ENCODE measurements at places on chromosomes 3 and 15.

GRCh38 chr3:53109190-53109589 lies 21.0 kb downstream of the RFT1 start:
- peak; percentile 80 for DNase-seq

DNA sequence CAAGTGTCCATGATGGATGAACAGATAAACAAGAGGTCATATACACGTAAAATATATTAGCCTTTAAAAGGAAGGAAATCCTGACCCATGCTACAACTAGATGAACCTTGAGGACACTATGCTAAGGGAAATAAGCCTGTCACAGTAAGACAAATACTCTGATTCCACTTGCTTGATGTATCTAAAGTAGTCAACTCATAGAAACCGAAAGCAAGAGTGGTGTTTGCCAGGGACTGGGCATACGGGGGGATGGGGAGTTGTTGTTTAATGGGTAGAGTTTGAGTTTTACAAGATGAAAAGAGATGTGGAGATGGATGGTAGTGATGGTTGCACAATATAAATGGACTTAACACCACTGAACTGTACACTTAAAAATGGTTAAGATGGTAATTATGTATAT lies 65.4 kb downstream of the C3orf70 start:
- DNase-seq = no peak

DNA sequence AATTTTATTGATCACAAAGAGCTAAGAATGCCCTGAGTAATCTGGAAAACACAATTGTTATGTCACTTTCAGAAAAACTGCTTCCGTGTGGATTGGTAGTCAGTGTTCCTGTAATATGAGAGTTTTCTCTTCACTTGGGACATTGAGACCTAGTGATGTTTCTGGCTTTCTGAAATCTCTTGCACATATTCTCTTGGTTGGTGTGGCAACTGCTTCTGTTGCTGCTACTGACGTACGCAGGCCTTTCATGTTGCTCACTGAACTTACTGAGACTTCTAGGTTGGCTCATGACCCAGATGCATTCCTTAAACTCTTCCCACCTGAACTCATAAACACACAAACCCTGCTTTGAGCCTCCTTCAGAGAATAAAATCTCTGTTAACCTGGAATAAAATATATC lies 175.0 kb upstream of the PFN2 start:
- DNase-seq = no peak

GRCh38 chr15:48330105-48330785 lies 984 bp upstream of the DUT start:
- no peak for DNase-seq

GRCh38 chr15:71011503-71012155 lies 103.6 kb upstream of the THSD4 start:
- peak; percentile 2 for DNase-seq

DNA sequence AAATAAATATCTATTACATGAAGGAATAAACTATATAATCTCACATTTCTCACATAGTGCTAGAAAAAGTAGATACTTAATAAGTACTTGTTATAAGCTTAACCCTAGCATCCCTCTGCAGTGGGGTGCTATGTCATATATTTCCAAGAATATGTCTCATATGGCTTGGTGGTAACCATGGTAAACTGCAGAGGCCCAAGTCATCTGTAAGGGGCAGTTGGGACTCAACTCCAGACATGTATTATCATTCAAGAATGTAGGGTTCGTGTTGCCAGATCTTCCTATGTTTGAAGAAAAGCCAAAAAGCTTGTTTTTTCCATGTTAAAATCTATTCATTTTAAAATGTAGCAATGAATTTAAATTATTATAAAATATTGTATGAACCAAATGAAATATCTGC lies 46.2 kb downstream of the ZNF385D start:
- no peak for DNase-seq

GRCh38 chr15:79981831-79982455 lies 10.9 kb upstream of the BCL2A1 start:
- peak; percentile 50 for DNase-seq

GRCh38 chr3:37041546-37042195 lies 48.4 kb downstream of the MLH1 start:
- DNase-seq = no peak

GRCh38 chr3:66138336-66139313 lies 82.2 kb upstream of the SLC25A26 start:
- DNase-seq = peak; percentile 22

GRCh38 chr3:146142757-146143156 lies 18.2 kb downstream of the PLOD2 start:
- DNase-seq = no peak

DNA sequence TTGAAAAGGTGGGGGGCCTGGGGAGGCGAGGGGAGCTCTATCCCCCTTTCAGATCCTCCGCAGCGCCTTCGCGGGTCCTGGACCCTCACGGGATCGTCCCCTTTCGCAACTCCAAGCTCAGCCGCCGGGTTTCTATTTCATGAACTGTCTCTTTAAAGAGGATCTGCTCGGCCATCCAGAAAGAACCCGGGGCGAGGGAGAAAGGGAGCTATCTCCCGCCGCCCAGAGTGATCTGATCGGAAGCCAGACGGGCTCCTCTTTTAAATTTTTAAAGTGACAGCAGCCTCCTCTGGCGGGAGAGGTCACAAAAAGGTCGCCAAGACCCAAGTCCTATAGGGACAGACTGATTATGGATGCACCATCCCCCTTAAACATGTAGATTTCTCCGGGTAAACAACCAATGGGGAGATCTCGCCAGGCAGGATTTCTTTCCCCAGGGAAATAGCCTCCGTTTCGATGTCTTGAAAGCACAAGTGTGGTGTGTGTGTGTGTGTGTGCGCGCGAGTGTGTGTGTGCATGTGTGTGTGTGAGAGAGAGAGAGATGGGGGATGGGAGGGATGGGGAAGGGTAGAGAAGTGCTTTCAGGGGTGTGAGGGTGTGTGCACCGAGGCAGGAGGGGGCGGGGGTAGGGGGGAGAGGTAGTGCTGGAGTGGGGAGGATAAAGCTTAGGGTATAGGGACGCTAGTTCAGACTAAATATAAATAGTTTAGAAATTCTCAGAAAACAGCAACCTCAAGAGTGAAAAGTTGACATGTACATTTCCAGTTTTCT lies 516.1 kb downstream of the MECOM start:
- DNase-seq = peak; percentile 6

GRCh38 chr15:51931638-51932037 lies 39.9 kb downstream of the LEO1 start:
- no peak for DNase-seq

DNA sequence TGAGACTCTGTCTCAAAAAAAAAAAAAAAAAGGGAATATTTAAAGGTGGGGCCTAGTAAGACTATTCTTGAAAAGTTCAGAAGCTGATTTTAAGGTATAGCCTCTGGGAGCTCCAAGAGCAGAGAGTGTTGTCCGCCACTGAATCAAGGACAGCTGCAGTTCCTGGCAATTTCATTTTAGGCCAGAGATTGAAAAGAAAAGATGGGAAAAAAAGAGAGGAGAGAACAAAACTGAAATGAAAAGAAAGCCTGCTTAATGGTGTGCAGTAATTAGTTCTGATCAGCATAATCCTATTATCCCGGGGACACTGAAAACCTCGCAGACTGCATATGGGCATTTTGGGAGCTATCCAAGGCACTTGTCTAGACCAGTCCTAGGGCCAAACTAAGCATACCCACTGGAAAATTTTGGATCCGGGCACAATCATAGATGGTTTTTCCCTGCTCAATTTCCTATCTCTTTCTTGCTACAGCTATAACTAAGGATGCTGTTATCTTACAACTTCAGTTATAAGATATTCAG lies 43.2 kb downstream of the EHHADH start:
- DNase-seq = no peak

DNA sequence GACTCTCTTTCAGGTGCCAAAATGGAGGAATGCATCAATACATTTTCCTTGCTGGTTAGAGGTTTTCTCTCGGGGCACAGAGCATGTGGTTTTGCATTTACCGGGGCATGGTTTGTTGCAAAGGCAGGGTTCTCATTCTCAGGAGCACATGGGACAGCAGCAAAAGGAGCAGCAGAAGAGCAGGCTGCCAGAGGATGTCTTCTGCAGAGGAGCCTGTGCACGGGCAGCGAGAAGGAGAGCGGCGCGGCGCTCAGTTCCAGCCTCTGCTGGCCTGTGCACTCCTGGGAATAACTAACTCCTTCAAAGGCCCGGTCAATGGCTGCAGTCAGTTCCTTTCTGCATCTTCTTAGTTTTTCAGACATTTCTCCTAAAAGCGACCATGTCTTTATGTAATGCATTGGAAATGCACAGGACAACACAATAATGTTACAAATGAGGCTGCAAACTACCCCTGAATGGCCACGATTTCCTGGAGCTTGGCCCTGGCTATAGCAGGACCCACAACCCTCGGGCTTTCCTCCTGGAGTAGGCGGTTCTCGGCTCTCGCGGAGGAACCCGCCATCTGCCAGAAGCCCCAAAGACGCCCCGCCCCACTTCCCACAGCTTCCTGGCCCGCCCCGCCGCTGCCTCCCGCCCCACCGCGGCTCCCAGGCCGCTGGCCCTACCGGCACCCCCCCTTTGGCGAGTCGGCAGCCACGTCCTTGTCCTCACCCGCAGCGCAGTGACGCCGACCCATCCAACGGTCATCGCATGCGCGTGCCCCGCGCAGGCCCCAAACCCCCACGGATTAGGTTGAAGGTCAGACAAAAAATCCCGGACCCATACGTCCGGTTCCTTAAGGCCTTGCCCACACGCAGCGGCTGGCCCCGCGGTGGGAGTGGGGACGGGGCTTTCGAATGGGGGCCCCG lies at the start of gene C3orf62:
C3orf62 (minus strand) TSS at position 758 of the 908 bp plus-strand sequence; CDS start at position 398, 360 bp downstream.
- peak; percentile 88 for DNase-seq

DNA sequence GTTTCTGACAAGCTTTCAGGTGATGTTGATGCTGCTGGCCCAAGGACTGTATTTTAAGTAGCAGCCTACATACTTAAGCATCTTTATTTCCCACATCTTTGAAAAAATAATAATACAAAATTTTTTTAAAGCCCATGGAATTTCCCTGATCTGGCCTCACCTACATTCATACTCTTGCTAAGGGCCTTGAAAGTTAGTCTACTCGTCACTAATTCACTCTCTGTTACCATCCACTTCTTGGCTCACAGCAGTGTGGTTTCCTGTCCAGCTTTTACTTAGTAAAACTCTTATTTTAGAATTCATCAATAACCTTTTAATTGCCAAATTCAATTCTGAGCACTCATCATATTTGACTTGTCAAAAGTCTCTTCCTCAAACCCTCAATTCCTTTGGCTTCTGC lies 59.3 kb upstream of the CRTC3 start:
- DNase-seq = no peak

DNA sequence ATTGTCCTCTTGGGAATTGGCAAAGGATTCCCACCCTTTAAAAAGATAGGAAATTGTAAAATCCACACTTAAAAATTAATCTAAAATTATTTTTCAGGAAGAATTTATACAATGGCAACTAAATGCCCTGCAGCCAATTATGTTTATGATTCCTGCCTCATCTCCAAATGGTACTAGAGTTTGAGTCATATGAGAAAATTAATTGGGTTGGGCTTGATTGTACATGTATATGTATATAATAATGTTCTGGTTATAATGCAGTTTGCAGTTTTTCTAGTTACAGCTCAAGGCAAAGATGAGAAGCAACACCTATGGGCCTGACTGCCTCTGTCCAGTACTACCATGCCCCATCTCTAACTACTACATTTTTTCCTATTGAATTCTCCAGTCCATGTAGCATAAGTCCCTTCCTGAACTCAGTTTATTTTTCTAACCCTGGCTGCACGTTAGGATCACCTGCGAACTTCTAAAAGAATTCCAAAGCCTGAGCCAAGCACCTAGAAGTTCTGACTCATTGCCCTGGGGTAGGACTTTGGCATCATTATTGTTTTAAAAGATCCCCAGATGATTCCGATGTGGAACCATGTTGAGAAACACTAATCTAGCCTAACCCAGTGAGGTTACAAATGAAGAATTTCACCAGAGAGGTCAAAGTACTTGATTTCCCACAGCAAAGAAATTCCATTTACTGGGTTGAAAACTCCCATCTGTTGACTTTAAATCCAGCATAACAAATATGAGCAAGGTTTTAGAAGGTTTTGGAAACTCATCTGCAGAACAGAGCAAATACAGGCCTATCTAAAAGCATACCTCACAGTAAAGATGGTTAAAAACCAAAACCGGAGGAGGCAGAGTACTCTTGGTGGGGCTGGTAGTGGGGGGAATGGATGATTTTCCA lies 19.4 kb downstream of the TGFBR2 start:
- DNase-seq = no peak

- no peak for DNase-seq
Observed at GRCh38 chr15:58437531-58438105, 5.8 kb downstream of the LIPC start.

DNA sequence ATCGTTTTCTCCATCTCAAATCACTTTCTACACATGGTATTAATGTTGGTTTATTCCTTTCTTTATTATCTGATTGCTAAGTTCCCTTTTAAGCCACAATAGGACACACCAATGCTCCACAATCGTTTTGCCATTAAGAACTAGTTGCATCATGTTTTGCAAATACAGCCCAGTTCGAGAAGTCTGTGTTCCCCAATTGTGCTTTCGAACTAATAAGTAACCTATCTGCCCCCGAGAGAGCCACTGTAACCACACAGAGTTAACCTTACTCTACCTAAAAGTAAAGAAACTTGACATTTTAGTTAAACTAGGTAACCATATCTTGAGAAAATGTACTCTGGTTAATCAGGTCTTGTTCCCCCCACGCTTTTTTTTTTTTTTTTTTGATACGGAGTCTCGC lies 39.1 kb downstream of the MAGI1 start:
- no peak for DNase-seq
